Activated T-cell treated with anti-CD3 and anti-CD28 coated beads, Interleukin-2, amount 50 U/mL, for 72 hours (primary cell): ENCODE measurements at places on chromosomes 3 and 15. TPM values are rescaled to one million over a fixed set of nuclear protein-coding genes. Genes with fewer than 3 reads are reported as not detected.

The C3orf49 gene
- not detected for total RNA-seq

The CYP8B1 gene
- total RNA-seq, result not detected

- H3K27me3 ChIP-seq, result no peaks in the 10 kb centered on the region
- DNase-seq, result no peak
- no peak overlapping the region for H3K4me3 ChIP-seq
- H3K36me3 ChIP-seq, result peaks cover 3% of the 10 kb centered on the region
- no peaks in the 10 kb centered on the region for H3K4me1 ChIP-seq
- no peak overlapping the region for H3K27ac ChIP-seq
Observed at GRCh38 chr3:129389572-129389937, 38.9 kb downstream of the EFCAB12 start.

DNA sequence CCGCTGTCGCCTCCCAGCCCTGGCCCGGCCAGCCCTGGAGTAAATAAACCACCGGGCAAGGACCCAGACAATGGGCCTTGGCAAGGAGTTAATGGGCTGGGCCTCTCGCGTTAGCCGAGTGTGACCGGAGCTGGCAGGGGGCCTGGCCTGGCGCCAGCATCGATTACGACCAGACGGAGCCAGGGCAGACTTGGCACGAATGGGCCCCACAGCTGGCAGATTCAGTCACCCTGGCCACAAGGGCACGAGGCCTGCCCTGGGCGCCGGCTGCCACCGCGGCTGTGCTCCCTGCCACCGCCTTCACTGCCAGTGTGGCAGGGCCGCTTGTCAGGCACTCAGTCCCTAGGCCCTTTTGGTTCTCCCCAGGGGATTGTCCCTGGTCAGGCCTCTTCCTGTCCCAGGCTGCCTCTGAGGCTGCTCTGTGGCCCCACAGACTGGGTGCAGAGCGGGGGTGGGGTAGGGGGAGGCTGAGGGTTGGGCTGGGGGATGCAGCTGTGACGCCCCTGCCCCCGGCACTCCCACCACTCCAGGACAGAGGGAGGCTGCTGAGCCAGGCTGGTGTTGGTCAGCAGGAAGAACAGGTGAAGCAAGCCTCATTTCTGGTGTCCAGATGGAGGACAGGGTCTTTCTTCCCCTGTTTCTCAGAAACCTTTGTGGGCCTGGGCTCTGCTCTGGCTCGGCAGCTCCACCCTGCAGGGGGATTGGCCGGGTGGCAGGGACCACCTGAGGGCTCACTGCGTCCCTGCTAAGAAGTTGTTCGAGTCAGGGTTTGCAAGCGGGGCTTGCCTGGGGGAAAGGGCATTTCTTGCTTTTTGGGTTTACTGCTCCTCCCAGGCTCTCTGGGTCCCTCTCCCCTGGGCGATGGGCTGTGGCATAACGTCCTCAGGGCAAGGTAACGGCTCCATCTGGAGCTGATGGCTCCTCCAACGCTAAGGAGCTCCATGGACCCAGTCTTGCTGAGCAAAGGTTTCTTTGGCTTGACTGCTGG, 30.5 kb upstream of the SRP14 start:
- DNase-seq, result no peak
- peaks cover 31% of the 10 kb centered on the region for H3K4me1 ChIP-seq
- H3K36me3 ChIP-seq, result no peaks in the 10 kb centered on the region
- no peak overlapping the region for H3K4me3 ChIP-seq
- no peak overlapping the region for H3K27ac ChIP-seq

GRCh38 chr3:180183346-180183745, 146.6 kb upstream of the PEX5L start:
- H3K27ac ChIP-seq, result no peak overlapping the region
- no peaks in the 10 kb centered on the region for H3K4me1 ChIP-seq
- H3K27me3 ChIP-seq, result no peaks in the 10 kb centered on the region
- H3K36me3 ChIP-seq, result no peaks in the 10 kb centered on the region
- DNase-seq, result no peak

DNA sequence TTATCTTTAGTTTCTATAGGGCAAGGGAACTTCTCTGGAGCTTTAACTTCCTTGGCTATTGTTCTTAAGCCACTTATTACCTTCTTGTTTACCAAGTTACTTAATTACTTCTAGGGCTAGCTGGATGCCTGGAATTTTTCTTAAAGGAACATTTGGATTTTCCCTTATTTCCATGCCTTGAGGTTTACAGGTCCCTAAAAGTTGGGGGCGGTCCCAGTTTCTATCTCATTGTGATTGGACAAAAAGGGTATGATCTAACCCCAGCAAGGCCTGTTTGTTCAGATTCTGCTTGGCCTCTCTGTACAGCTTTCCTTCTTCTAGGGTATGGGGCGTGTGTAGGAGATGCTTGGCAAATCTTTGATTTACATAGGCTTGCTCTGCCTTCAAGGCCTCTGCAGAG, 17.4 kb downstream of the PDHB start:
- no peaks in the 10 kb centered on the region for H3K27me3 ChIP-seq
- peaks cover 9% of the 10 kb centered on the region for H3K36me3 ChIP-seq
- DNase-seq, result no peak

DNA sequence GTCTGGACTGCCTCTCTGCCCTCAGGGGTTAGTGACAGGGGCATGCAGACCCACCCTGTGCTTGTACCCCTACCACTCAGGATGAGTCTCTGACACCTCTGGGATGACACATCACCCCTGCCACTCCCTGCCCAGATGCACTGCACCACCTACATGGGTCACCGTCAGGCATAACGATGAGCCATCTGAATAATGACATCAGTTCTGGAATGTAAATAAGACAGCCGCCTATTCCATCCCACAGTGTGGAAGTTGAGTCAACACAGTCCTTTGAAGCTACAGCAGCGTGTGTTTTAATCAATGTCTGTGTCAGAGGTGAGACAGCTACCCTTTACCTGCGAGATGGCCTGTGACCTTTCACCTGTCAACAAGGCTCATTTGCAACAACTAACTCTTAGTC, 268.7 kb upstream of the ARRDC4 start:
- DNase-seq, result no peak
- no peaks in the 10 kb centered on the region for H3K4me1 ChIP-seq
- H3K36me3 ChIP-seq, result no peaks in the 10 kb centered on the region
- H3K27ac ChIP-seq, result no peak overlapping the region
